ENCODE measurements at places on chromosomes 7 and 10.

DNA sequence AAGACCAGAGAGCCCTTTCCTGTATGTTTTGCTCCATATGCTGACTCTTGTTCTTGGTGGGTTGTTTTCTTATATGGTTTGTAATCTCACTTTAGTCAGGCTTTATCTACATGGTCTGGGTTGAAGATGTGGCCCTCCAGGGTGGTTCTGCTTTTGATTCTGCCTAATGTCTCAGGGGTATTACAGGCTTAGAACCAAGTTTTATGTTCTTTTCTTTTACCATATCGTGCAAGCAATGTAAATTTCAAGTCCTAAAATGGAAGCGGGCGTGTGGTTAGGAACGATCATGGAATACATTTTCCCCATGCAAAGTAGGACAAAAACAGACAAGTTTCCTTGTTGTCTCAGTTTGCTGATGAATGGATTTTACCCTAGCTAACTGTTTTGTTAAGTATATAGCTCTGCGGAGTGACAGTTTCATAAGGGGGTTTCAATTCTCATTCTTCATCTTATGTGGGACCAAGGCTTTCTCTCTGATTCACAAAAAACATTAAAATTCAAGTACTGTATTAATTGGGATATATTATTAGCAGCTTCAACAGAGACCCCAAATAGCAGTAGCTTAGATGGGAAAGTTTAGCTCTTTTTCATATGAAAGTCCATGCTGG lies 58.7 kb downstream of the MTURN start:
- DNase-seq: no peak

DNA sequence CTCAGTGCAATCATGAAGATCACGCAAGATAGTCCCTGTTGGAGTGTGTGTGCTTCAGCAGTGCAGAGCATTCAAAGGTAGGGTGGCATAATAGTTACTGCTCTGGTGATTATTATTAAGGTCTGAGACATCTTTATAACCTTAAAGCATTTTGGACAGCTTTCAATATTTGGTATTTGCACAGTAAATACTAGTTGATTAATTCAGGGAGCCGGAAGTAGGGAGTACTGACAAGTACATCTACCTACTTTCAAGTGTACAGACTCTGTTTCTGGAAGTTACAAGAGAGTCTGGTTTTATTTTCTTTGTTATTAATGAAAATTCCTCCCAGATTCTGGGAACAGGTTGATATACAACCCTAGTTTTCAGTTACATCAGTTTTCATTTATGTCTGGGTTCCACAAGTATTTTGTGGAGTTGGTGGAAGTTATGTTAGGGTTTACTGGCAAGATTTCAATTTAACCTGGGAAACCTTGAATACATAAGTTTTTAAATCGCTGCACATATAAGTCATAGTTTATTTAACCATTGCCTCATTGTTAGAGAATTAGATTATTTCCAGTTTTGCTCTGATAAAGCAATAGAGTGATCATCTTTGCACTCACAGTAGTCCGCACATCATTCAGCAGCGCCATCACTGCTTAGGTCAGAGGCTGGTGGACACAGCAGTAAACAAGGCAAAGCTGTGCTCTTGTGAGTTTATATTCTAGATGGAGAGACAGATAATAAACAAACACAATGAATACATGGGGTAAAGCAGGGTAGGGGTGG lies 366.6 kb downstream of the REEP3 start:
- DNase-seq: no peak

DNA sequence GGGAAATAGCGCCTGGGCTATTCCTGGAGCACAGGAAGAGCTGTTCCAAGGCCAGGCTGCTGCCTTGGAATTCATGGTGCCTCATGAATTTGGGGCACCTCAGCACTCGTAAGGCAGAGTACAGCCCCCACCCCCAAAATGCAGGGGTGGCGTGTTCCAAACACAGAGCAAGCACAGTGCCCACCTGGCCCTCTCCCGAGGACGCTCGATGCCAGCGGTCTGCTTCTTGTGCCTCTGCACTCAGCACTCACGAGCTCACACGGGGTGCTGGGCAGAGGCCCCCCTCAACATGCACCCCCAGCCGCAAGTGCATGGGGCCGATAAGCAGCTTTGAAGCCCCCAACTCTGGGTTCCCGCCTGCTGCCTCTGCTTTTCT lies 60.1 kb downstream of the ZRANB1 start:
- no peak for DNase-seq

- no peak for DNase-seq
Measured at GRCh38 chr7:116159711-116160110, 50.6 kb upstream of the TES start.

DNA sequence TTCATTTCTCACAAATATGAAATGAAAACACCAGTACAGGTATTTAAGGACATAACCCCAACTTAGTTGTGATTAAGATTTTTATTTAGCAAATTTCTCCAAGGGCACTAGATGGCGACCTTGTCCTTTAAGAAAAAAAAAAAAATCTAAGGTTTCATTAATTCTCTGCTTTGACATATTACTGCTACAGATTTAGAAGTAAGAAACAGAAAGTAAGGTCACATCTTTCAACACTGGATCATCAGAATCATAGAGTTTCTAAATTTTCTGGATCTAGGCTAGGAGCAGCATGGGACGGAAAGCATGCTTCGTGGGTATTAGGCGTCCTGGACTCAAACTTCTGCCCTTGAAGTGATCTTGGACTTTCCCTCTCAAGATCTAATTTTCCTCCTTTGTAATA lies 85.5 kb upstream of the PRKG1 start:
- peak; percentile 27 for DNase-seq

DNA sequence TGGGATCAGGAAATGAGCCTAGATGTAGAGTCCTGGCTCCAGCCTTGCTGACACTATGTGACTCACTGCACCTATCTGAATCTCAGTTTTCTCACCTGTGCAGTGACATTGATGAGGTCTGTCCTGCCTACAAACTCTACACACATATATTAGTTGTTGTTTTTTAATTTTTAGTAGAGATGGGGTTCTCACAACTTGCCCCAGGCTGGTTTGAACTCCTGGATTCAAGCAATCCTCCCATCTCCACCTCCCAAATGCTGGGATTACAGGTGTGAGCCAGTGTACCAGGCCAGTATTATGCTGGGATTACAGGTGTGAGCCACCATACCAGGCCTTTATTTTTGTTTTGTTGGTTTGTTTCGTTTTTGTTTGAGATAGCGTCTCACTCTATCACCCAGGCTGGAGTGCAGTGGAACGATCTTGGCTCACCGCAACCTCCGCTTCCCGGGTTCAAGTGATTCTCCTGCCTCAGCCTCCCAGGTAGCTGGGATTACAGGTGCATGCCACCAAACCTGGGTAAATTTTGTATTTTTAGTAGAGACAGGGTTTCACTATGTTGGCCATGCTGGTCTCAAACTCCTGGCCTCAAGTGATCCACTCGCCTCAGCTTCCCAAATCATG lies 11.8 kb upstream of the DDIT4 start:
- no peak for DNase-seq

- no peak for DNase-seq
Measured at GRCh38 chr7:74709880-74710671, 52.6 kb downstream of the GTF2I start.

DNA sequence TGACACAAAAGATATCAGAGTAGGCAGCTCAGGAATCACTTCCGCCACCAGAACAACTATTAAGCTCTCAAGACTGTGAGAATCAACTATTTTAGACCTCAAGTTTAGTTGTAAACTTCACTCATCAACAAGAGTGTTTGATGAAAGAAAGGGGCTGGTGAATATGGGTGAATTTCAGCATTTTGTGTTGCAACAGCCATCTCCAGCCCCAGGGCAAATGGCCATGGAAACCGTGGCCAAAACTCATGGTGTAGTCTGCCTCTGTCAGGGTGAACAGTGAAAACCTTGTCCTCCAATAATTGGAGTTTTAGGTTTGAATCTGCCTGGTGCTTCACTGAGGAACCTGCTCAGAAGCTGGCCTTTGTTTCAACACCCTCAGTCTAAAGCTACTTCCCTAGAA lies 60.0 kb downstream of the POLR1F start:
- no peak for DNase-seq
